ENCODE measurements at places on chromosomes 7 and 10. TPM values are rescaled to one million over a fixed set of nuclear protein-coding genes. Genes with fewer than 3 reads are reported as not detected.

DNA sequence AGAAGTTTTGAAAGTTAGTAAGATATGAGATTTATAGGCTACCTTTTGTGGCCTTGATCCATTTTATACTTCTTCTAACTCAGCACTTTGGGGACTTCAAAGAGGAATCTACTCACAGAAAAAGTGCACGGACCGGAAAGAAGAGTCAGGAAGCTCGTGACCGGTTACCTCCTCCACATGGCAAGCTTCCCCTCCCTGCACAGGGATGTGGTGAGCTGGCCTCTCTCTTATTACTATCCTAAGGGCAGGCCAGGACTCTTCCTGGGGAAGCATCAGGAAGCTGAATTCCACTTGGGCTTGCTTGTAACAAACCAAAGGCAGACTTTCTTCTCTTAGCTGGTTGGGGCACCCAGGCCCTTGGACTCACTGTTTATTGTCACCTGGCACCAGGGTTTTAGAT is 170.8 kb upstream of the GLI3 start:
- no peak for DNase-seq

DNA sequence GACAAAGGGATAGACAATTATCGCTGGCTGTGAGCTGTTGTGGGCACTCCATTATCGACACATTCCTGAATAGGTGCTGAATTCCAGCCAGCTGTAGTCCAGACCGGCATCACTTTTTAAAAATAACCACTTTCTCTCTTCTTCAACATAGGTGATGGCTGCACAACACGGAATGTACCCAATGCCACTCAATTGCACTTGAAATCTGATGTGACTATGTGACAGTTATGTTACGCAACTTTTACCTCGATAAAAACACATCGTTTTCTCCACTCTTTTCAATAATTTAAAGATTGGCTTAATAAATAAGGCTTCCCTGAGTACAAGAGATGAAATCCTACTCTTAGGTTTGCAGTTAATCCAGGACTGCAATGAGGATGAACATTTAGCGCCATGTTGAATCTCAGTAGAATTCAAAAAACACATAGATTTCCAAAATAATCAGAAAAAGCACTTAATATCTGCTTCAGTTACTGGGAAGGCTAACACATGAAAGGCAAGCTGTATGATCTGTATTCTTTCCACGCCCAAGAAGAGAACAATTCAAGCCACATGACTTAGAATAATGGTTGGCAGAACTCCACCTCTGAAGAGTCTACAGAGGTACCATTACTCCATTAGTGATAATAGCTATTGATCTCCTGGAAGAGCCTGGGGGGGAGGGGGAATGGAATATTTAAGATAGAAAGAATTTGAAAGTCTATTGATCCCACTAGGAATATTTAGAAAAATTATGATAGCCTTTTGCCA is 3.6 kb downstream of the YWHAG start:
- no peak for DNase-seq

DNA sequence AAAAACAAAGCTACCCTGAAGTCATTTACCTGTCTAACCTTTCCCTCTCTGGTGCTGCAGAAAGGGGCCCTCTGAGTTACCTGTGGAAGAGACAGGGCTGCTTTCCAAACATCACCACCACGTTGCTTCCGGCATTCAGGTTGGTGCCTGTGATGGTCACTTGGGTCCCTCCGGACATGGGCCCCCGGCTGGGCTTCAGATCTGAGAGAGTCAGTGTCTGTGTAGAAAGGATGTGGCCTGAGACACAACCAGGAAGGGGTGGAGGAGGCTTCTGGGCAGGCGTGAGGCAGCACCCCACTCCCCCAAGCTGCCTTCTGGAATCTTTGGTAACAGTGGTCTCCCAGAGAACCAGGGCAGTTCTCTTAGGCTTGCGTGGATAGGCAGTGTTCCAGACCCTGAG is 388.9 kb downstream of the PLXNA4 start:
- DNase-seq, result no peak

- DNase-seq, result no peak
Observed at GRCh38 chr7:70344726-70345125, 746.5 kb downstream of the AUTS2 start.

DNA sequence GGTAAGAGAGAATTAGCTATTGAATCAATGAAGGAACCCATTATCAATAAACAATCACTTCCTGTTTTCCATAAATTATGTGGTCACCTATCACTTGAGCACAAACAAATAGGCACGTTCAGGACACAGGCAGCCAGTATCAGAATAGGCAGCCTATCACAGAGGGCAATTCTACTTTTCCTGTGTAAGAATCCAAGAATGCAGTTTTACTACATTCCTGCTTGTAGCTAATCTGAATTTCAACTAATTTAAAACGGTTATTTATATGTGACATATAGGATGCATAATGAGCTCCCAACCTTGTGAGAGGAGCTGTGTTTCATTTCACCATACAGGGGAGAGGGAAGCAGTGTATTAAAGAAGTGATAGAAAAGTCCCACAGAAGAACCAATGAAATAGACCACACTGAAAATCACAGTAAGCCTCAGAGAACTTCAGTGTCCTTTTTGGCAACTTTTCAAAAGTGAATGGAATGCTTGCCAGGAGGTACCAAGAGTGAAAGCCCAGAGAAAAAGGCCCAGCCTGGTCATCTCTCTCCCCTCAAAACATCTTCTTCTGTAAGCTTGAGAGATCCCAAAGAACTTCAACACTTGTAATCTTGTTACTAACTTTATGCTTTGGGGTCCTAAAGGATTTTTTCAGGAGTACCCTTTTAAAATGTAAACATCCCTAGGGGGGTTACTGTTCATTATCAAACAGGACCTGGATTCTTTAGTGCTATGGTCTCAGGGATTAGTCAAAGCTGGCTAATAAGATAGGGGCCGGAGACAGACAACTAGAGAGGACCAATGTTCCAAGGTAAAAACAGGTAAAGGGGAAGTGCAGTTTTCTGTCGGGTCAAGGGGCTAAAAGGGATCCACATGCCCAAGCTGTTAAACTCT is 1.3 kb downstream of the IMMP2L start:
- DNase-seq, result no peak

DNA sequence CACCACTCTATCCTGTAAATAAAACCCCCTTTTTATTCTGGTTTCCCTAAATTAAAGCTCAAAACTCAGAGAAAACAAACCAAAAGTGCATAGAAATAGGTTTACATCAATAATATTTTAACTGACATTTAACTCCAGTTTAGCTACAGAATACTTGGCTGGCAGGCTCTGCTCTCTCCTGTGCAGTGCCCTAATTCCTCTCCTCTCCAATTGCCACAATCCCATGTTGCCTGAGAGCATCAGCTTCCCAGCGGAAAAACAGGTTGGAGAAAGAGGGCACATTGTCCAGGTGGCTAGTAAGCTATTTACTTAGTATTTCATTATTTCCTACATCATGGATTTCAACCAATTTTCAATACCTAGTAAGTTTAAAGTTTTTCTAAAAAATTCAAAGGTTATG is 8.7 kb downstream of the SEMA3E start:
- no peak for DNase-seq

- DNase-seq, result no peak
Observed at GRCh38 chr7:1995426-1995825, 237.3 kb downstream of the MAD1L1 start.

The FZD8 gene
- 0.63 TPM for total RNA-seq

The ELAPOR2 gene
- 8.1 TPM for total RNA-seq

The RINT1 gene
- 31.2 TPM for total RNA-seq

The EVX1 gene
- total RNA-seq, result not detected

The MBL2 gene
- total RNA-seq, result not detected

Data from naive thymus-derived CD8-positive, alpha-beta T cell (primary cell).